ENCODE measurements at places on chromosomes 2 and 18.

GRCh38 chr2:201887773-201888425 is 81.6 kb downstream of the CDK15 start:
- DNase-seq: no peak

DNA sequence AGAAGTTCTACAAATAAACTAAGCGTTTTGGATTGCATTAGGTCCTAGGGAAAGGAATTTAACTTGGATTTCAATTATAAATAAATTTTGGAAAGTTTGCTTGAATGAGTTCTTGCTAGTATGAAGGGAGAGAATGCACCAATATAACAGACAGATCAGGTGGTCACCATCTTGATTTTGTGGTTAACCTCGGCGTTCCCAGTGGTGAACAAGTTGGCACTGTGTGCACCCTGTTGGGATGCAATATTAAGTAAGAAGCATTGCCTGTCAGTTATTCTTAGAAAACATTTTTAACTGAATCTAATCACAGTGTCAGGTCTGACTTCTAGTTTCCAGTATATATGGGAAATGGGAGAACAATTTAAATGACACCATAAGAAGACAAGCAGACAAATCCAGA is 673.4 kb downstream of the SLC4A3 start:
- DNase-seq: no peak

- DNase-seq: no peak
Observed at GRCh38 chr18:67510831-67511230, 5.7 kb downstream of the DSEL start.

DNA sequence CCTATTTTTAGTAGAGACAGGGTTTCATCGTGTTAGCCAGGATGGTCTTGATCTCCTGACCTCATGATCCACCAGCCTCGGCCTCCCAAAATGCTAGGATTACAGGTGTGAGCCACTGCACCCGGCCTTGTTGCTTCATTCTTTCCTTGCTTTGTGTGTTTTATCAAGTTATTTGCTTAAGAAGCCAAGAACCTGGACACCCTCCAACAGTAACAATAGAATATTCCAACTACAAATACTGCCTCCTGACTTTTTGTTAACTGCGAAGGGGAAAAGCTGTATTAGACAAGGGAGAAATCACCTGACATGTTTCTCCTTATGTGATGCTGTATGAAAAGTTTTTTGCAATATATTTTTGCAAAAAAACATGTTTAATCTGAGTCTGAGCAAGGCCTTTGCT is 297.2 kb downstream of the NCKAP5 start:
- DNase-seq: no peak

DNA sequence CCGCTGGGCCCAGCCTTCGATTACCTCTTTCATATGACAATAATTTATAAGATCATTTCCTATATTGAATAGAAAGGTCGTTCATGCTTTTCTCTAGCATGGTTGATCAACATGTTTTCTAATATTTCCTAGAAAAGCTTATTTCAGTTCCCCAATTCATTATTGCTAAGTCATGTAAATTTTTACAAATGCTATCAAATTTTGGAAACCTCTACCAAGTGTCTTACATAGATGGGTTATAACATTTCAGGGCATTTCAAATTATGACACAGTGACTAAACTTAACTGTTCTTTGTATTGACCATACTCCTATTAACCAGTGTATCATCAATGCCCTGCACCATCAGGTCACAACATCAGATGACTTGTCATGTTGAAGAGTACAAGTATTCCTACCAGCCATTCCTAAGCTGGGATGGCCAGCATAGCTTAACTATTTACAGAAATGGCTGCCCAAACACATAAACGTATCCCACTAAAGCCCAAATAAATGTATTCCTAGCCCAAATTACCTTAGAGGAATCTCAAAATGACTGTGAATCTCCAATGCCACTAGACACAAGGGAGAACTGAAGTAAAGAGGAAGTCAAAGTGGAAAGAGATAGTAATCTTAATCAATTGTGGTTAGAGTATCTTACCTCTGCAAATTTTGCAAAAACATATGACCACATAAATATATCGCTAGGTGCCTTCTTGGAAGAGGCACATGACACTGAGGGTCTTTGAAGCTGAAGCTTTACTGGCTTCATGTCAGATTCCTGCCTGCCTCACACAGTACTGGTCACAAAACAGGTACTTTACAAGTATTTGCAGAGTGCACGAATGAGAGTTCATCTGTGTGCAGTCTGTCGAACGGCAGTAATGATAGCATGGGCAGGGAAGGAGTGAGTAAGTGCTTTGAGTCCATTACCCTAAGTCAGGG is 87.3 kb upstream of the TLK1 start:
- DNase-seq: peak; percentile 3

DNA sequence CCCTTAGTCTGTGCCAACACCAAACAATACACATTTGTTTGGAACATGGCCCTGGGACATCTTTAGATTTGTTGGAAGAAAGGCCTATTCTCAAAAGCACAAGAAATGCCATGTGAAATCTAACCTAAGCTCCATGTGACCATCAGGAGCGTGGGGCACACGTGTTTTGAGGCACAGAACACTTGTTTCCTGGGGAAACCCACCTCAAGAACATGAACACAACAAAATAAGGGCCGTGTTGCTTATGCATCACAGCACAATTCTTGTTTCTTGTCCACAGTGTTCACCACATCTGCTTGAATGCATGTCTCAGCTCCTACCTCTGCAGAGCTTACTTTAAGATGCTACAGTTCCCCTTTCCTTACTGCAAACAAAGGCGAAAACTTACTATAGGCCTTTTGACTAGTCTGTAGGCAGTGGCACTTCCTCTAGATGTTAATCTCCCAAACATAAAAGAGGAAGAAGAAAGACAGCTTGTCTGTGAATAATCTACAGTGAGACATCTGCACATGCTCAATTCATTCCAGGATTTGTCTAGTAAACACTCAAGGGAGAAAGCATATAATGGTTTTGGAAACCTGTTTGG is 165.0 kb downstream of the ANKRD44 start:
- no peak for DNase-seq

- no peak for DNase-seq
Observed at GRCh38 chr2:16818203-16818556, 152.5 kb upstream of the CYRIA start.

DNA sequence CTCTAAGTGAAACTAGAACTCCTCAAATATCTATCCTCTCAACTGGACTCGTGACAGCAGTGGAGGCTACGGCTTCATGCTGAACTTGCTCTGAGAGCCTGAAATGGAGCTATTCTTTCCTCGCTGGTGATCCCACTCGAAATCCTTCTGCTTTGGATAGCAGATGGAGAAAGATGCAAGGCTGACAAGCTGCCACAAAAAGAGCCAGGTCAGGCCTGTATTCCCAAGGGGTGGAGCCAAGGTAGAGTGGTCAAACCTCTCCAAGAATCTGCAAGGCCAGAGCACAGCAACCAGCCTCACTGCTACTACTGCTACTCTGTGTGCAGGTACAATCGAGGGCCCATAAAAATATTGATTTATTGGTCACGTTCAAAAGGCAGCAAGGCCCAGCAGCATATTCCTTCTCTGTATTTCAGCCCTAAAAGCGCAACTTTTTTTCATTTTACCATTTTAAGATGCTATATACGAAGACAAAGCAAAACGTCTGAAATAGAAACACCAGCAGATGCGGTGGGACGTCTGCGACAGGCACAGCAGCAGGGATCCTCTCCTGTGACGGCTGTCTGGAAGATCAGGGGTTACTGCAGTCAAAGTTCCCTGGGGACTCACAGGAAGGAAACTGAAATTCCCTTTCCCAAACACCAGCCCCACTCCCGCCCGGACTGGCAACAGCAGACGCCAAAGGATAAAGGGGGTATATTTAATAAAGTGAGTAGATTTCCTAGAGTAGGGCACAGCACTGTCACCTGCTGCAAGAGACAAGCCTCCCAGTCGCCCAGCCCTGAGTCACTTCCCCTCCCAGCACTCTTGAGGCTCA is 2.4 kb downstream of the SPRED2 start:
- DNase-seq: no peak

- no peak for DNase-seq
Observed at GRCh38 chr18:71831039-71831438, 713.1 kb downstream of the CBLN2 start.

GRCh38 chr2:177658309-177658708 is 265.7 kb downstream of the AGPS start:
- DNase-seq: no peak

Measured in stimulated activated CD4-positive, alpha-beta T cell treated with anti-CD3 and anti-CD28 coated beads, Interleukin-4, amount 100 ng/mL, for 1 hour (primary cell).